OCI-LY7 (cell line): ENCODE measurements at places on chromosomes 4 and X. TPM values are rescaled to one million over a fixed set of nuclear protein-coding genes. Genes with fewer than 3 reads are reported as not detected.

The ARSJ gene
- total RNA-seq: not detected in 2 replicates

The PPID gene
- 21.2 and 25.0 TPM in 2 replicates for total RNA-seq

DNA sequence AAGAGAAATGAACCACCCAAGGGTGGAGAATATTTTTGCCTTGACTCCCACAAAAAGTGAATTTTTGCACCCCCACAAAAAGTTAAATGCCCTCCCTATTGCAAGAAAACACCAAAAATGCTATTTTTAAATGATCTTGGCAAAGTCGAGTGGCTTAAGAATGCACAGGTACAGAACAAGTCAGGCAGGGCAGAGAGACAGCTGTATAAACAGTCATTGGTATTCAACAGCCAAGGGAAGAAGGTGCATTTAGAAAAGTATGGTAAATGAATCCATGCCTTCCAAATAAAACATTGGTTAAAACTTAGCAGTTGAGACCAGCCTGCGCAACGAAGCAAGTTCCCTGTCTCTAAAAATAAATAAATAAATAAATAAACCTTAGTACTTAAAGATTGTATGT lies 169.3 kb downstream of the CHIC2 start:
- DNase-seq: no peak

GRCh38 chr4:165662341-165662740 lies 210.7 kb upstream of the TLL1 start:
- no peak for DNase-seq

DNA sequence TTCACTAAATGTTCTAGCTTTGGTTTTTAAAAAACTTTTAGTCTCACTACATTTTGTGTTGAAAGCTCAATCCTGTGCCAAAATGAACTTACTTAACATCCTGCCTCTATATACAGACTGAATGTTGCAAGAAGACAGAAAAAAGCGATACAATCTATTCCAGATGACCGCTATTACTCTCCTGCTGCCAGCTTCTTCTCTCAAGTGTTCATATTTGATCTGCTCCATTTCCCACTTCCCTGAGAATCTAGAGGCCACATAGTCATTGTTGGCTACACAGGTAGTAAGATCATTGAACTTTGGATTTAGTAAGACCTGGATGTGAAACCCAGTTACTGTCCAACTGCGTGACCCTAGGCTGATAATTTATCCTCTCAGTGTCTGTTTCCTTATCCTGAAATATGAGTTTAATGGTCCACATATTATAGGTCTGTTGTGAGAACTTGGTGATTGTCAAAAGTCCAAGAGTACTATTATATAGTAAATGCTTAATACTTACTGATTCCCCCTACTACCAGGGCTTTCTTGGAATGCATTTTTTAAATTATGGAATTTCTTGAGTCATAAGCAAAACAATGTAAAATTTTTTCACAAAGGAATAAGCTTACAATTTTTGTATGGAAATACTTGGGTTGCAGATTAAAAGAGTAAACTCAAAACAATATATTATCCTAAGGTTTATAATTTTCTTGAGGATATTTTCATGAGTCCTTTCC lies 976.8 kb upstream of the ADGRL3 start:
- DNase-seq: no peak

DNA sequence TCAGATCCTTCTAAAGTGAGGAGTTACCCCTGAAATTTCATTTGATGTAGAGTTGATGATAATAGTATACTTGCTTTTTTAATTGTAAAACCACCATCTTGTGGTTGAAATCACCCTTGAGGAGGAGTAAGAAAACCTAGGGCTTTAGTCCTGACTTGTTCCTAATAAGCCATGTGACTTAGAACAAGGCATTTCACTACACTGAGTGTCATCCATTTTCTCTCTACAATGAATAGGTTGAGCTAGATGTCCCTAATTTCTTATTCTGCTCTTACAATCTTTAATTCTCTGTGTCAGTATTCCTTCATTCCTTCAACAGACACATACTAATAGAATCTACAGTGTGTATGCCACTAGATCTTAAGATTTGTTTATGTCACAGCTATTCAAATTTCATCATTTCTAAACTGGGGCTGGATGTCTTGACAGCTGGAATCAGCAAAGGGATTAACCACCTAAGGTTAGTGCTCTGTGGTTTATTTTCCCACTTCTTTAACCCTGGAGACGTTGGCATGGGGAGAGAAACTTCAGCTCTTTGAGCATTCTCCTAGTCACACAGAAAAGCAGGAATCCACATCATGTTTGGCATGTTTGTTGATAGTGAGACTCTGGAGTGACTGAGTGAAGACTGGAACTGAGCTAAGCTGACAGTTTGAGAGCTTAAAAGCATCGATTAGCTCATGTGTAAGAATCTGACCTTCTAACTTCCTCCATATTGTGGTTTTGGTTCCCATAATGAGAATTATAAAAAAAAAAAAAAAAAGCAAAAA lies 246.3 kb downstream of the NDST4 start:
- DNase-seq: no peak

GRCh38 chr4:168218645-168219044 lies 99.9 kb downstream of the DDX60 start:
- DNase-seq: no peak

- no peak for DNase-seq
Measured at GRCh38 chr4:153116291-153116680, 88.0 kb upstream of the TRIM2 start.

- no peak for DNase-seq
Measured at GRCh38 chr4:92172203-92172602, 131.6 kb upstream of the GRID2 start.

- DNase-seq: no peak
Measured at GRCh38 chr4:141654098-141654497, 17.7 kb downstream of the IL15 start.

The NEUROG2 gene
- not detected in 2 replicates for total RNA-seq

DNA sequence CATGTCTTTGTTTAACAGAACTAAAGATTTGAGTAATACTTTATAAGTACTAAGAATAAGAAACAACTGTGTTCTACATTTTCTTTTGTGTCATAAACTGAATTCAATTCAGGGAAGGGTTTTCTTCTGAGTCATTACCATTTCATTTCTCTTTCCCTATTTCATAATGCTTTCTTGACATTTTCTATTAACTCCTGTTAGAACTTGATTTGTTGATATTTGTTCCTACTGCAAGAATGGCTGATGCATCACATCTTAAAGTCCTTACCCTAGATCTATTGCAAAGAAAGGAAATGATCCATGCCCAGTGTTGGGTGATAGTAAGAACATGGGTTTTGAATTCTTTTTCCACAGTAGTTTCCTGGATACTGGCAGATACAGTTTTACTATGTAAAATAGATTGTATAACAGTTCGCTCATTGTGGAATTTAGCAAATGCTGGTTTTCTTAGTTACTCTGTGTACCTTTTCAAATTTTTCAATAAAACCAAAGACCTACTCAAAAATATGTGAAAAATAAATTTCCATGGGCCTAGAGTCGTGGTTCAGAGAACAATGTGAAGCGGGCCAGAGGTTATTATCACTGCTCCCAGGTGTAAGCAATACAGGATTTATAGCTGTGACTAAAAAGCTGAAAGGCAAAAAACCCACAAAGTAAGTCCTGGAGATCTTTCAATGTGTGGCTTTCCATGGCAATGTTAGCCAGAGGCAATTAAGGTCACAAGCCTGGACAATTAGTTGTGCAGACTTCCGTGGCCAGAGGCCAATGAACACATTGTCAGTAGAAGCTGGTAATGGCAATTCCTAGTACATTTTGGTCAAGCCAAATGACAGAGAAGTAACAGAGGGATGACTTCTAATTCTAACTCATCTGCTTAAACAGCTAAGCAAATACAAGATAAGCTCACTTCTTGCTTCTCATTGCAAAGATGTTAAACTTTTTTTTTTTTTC lies 127.3 kb upstream of the FAT4 start:
- no peak for DNase-seq

GRCh38 chrX:12770440-12770839 lies 20.8 kb upstream of the PRPS2 start:
- peak; percentile 34 for DNase-seq

The PFKFB1 gene
- 0.72 and 1.0 TPM in 2 replicates for total RNA-seq

DNA sequence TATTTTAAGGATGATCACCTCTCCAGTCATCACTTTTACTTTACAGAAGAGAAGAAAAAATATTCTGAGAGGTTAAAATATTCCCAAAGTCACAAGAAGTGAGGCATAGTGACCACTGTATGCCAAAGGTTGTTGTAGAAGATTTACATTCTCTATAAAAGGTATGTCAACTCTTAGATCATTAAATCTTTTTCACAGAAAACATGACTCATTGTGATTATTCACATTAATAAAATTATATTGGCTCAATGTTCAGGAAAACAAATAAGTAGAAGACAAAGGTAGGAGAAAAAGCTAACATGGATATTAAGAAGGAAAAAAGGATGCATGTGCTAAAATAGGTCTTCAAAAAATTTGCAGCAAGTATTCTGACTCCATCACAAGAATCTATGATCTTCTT lies 82.0 kb downstream of the ADAMTS3 start:
- DNase-seq: no peak

GRCh38 chrX:39133971-39134370 lies 332.7 kb downstream of the MID1IP1 start:
- peak; percentile 24 for DNase-seq

DNA sequence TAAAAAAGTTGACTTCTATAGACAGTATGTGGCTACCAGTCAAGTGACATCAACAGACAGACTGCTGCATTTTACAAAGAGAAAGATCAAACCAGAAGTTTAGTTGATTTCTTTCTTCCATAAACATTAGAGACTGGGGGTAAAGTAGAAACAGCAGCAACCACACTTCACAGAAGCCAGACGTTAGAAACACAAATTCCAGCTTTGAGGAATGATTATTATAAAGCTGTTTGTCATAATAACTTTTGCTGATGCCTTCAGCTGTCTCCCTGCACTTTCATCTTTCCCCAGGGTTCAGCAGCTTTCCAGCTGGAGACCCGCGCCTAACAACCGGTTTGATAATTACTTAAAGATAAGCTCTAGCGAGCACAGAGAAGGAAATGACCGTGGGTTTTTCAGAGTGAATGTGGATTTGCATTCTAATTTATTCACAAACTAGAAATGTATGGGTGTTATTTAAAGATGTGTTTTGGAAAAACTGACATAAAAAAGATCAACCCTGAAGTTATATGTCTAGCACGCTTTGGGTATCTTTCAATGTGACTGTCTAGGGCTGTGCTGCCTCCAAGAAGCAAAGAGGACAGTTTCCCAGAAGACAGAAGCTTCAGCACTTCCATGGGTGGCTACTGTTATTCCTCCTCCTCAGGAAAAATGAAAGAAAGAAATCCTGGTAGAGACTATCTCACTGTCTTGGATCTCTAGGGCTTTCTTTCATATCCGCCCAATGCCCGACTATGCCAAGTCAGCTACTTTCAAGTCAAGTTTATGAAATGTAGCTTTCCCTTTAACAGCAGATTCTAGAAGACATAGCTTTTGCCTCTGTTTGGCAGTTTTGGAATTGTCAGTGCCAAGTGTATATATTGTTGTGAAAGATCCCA lies 15.0 kb upstream of the ENAM start:
- peak; percentile 47 for DNase-seq

DNA sequence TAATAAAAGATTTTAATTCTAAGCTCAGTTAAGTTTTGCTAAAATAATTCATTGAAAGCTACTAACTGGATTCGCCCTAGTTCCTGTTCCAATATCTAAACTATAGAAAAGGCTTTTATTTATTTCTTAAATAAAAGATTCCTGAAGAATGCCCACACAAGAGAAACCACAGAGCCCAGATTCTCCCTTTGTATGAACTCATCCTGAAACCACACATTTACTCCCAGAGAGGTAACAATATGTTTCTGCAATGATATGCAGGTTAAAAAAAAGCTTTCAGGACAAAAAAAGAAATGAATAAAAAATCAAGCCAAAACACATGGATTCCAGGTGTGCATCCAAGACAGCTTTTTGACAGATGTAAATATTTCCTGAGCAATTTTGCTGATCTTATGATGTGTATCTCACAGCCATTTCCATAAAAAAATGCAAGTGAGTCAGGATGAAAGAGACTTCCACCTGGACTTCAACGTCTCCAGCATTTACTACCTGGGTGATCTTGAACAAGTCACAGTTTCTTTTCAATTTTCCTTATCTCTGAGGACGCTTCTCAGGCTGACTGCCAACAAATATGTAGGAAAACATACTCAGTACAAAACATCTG lies 234.4 kb upstream of the FAT1 start:
- no peak for DNase-seq

DNA sequence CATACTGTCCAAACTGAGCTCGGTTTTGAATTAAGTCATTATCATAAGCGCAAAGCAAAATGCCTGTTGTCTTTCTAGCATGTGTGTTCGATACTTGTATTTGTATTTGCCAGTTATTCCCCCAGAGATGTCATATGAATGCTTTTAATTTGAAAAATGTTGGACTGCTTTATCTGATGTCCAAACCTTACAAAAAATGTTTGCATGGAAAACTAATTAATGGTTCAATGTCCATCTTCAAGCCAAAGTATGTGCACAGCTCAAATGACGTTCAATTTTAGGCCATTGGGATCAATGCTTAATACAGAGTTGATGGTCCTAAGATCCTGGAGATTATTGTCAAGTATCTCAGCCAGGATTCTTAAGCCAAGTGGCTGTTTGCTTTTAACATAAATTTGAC lies 17.2 kb upstream of the HPGDS start:
- no peak for DNase-seq

GRCh38 chr4:123083646-123084045 lies 161.2 kb upstream of the NUDT6 start:
- no peak for DNase-seq

- no peak for DNase-seq
Measured at GRCh38 chr4:170818786-170819185, 729.0 kb upstream of the AADAT start.

DNA sequence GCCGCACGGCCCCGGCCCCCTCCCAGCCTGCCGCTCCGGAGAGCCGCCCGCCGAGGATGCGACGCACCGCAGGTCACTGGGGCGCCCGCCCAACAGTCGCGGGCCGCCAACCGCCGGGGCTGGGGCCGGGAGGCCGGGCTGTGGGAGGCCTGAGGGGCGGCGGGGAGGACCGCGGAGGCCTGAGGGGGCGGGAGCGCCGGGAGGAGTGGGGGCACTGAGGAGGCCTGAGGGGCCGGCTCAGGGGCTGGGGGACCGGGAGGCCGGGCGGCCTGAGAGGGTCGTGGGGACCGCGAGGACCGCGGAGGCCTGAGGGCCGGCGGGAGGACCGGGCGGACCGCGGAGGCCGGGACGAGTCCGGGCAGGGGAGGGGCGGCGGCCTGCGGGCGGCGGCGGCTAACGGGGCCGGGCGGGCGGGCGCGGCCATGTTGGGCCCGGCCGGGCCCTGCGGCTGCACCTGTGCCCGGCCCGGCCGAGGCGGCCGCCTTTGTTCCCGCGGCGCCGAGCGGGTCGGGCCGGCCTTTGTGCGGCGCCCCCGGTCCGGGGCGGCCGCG lies 353 bp downstream of the NSD2 start:
- DNase-seq: peak; percentile 50

The MCF2 gene
- total RNA-seq: not detected in 2 replicates

The CFAP97 gene
- total RNA-seq: 54.0 and 57.3 TPM in 2 replicates

- no peak for DNase-seq
Measured at GRCh38 chr4:111066887-111067286, 444.0 kb upstream of the PITX2 start.

- DNase-seq: no peak
Measured at GRCh38 chr4:2796849-2797544, 4.1 kb downstream of the SH3BP2 start.

The SSX4B gene
- not detected in 2 replicates for total RNA-seq
